ENCODE measurements at places on chromosomes 1 and 21. TPM values are rescaled to one million over a fixed set of nuclear protein-coding genes. Genes with fewer than 3 reads are reported as not detected.

Gene LGR6
- total RNA-seq, result 0.68 TPM

Gene SPRR1A
- total RNA-seq, result not detected

Gene C1orf198
- 68.6 TPM for total RNA-seq

Gene TENT5C
- total RNA-seq, result 0.07 TPM

Gene SLFNL1
- 0.41 TPM for total RNA-seq

Gene LCE1B
- not detected for total RNA-seq

Gene ENAH
- 70.3 TPM for total RNA-seq

Gene DENND2C
- total RNA-seq, result 1.3 TPM

Gene GJA4
- total RNA-seq, result not detected

Gene TINAGL1
- 149 TPM for total RNA-seq

Gene SPATA21
- total RNA-seq, result not detected

Gene LCK
- total RNA-seq, result 10.3 TPM

Gene GNG4
- 0.54 TPM for total RNA-seq

Gene FAM151A
- total RNA-seq, result not detected

Gene IGSF21
- not detected for total RNA-seq

Gene LAPTM5
- total RNA-seq, result 2.6 TPM

Gene TNFSF4
- total RNA-seq, result 0.62 TPM

Gene GAS5
- 2,308 TPM for total RNA-seq

Gene CD58
- 25.4 TPM for total RNA-seq

Gene LINGO4
- total RNA-seq, result not detected

Gene DUSP23
- 67.3 TPM for total RNA-seq

Gene DCST1
- not detected for total RNA-seq

Gene SH2D2A
- total RNA-seq, result 2.3 TPM

Gene TUT4
- total RNA-seq, result 32.5 TPM

Gene CRNN
- not detected for total RNA-seq

Gene NEK2
- total RNA-seq, result 4.3 TPM

Gene SH2D1B
- total RNA-seq, result not detected

Gene CDK18
- total RNA-seq, result 12.1 TPM

Gene CEPT1
- 25.2 TPM for total RNA-seq

Gene LYPD8
- total RNA-seq, result not detected

Gene CRABP2
- 24.5 TPM for total RNA-seq

Gene LRRC39
- 0.08 TPM for total RNA-seq

Gene TRIM17
- 6.1 TPM for total RNA-seq

Gene PDE9A
- total RNA-seq, result 3.9 TPM

Gene CHRNB2
- total RNA-seq, result 3.1 TPM

Gene PKN2
- total RNA-seq, result 30.7 TPM

Gene CFAP45
- 2.0 TPM for total RNA-seq

Gene FMO4
- total RNA-seq, result 1.8 TPM

Gene FLG
- total RNA-seq, result not detected

Gene PADI2
- total RNA-seq, result 6.4 TPM
